RWPE2 (cell line): ENCODE measurements at places on chromosomes 4 and X.

DNA sequence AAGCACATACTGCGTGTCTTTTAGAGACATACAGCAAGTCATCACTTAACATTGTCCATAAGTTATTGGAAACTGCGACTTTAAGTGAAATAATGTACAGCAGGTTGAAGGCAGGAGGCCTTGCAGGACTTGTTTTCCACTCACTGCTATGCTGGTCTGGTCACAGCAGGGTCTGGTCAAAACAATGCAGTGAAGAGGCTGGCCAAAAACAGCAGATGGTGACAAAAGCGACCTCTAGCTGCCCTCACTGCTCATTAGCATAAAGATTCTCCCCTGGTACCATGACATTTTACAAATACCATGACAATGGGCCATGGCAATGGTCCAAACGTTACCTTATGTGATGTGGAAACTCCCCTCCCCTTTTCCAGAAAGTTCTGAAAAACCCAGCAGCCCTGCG lies 1283.6 kb downstream of the FSTL5 start:
- DNase-seq, result no peak

DNA sequence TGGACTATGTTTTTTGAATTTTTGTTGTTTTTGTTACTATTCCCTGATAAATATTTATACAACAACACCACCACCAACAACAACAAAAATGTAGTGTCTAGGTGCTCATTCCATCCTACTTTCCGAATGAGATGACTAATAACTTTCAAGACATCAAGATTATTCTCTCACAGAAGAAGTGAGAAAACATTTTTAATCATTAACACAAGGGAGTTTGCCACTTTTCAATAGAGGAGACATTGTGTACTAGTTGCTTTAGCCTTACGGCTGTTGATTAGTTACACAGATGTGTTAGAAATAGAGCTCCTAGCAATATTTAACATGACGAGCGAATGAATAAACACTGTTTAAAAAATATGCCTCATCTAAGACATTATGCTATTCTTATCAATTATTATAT lies 898.8 kb downstream of the C4orf33 start:
- no peak for DNase-seq

DNA sequence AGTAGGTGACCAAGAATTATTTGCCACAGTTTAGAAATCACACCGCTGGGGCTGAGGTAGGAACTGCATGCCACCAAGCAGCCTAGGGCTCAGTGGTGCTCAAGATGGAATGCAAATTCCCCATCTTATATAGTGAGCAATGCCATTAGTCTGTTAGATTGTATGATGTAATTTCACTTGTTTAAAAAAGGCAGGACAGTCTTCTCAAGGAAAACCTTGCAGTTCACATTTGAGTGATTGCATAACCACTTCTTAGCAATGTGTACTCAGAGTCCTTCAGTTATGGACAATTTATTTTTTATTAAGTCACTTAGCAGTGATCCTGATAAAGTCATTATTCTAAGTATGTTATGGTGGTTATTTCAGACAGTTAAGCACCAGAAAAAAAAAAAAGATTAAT lies 142.9 kb upstream of the SFRP2 start:
- no peak for DNase-seq

DNA sequence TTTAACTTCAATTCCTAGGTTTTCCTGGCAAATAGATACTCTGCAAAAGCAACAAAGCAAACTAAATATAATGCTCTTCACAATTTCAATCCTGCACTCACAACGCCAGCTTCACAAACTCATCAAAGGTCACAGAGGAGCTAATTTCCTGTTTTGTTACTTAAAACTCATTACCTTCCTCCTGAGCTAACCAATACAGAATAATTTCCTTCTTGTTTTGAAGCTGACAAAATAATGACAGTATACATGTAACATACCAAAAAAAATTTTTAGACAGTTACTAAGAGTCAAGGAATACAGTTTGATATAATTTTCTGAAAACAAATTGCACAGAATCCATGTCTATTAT lies 17.9 kb downstream of the CNOT6L start:
- DNase-seq, result no peak

- no peak for DNase-seq
Measured at GRCh38 chr4:78174891-78175290, 117.8 kb downstream of the FRAS1 start.
